ENCODE measurements at places on chromosomes 2 and 18.

DNA sequence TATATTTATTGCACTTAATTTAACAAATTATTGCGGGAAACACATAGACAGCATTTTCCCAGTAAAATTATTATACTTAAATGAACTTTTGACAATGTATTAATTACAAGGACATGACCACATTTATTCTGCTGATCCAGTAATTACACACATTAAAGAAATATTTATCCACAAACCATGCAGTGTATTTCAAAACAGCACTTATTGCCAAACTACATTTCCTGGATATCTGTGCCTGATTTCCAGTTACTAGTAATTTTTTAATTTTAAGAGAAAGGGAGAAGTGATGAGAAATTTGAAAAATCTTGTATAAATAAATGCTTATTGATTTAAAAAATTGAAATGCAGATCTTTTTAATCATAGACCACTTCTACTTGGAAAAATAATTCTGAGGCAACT lies 1458.7 kb upstream of the ACVR2A start:
- DNase-seq, result peak; percentile 14

DNA sequence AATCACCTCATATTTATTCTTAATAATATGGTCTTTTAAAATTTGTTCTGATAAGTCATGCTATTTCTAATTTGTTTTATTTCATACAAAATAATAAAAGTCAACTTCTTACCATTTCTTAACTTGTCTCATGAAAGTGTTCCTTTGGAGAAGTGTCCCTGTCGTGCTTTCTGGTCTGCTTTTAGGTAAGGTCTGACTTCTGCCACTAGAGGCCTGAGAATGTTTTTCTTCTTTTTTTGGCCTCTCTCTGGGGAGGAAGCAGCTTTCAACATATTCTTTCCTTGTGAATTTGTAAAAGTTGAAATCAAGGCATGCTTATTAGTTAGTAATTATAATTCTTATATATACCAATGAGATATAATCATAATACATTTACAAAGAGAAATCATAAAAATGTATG lies 39.4 kb downstream of the MAP2 start:
- no peak for DNase-seq

DNA sequence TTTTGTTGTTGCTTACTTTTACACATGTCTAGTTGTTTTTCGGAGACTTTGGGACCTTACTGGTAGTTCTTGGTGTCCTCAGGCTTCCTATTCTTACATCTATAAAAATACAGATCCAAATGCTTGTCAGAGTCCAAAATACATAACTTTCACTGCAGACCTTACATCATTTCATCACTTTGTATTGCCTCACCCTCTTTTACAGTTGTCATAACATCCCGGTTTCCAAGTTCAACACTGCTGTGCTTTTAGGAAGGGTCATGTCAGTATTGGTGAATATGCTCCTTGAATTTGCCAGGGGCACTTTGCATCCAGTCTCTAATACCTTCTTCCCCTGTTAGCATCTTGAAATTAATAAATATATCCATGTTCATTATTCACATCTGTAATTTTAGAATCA lies 518.2 kb upstream of the RAB12 start:
- DNase-seq, result no peak

DNA sequence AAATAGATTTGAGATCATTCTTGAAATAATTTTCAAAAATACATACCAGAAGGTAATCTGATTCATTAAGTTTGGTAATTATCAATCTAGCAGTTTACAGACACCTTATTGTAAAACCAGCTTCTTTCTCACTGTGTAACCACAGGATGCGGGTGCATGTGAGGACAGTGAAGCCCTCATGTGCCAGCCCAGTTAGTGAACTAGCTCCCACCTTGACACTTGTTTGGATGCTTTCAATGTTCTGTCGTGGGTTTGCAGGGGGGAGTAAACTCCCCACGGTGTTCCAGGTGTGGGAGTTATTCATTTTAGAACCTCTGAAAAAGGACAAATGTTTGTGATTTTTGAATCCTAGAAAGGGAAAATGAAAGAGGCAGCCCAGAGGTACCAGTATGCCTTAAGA lies 59.0 kb downstream of the WDSUB1 start:
- DNase-seq, result no peak

- DNase-seq, result no peak
Observed at GRCh38 chr18:2258954-2259353, 312.4 kb downstream of the METTL4 start.

DNA sequence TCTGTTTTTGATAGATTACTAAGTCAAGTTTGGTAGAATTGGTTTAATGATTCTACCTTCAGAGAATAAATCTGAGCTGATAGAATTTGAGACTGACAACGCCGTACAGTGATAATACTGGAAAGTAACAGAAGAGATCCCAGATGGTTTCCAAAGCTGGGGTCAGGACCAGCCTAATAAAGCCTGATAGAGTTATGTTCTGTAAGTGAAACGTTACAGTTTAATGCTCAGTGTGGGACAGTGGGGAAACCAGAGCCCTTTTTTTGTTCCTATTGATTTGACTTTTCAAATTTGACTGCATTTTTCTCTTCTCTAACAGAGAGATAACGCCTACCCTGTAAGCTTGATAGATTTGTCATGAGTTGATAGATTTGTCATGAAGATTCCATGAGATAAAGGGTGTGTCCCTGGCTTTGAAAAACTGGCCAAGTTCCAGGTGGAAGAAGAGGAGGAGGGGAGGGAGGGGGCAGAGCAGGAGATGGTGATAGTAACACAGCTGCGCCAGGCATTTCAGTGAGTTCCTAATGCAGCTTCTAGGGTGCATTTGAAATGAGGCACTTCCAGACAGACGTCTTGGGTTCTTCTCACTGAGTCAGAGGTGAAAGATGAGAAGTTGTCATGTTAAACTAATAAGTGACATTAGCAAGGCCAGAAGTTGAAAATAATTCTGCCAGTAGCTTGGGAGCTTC lies 65.1 kb downstream of the CERS6 start:
- DNase-seq, result peak; percentile 28

DNA sequence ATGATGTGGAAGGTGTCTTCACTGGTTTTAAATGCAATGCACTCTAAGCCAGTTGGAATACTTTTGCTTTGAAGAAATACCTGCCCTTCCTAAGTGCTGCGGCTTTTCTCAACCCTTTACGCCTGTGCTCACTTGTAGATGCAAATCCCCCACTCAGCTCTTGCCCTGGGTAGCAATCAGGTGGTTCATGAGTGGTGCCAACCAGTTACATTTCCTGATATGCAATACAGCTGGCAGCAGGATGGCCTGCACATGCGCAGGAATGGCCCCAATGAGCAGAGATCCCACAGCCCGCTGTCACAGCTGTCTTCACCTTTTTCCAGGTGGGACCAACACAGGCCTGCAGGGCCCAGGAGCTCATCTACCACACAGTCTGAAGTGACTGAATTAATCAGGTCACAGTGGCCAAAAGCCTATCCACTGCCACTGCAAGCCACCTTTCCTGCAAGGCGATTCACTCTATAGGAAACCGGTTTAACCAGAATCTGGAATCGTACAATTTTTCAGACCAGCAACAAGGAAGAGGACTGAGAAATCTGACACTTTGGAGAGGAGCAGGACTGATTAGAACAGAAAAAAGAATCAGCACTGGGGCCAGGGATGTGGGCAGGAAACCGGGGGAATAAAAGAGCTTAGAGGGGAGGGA lies 247.8 kb downstream of the MYT1L start:
- DNase-seq, result no peak

GRCh38 chr2:66456183-66457041 lies 21.5 kb downstream of the MEIS1 start:
- DNase-seq, result no peak

- no peak for DNase-seq
Observed at GRCh38 chr2:1847846-1848598, 103.7 kb upstream of the PXDN start.

GRCh38 chr2:172931256-172931894 lies 144.3 kb upstream of the MAP3K20 start:
- DNase-seq, result peak; percentile 88

DNA sequence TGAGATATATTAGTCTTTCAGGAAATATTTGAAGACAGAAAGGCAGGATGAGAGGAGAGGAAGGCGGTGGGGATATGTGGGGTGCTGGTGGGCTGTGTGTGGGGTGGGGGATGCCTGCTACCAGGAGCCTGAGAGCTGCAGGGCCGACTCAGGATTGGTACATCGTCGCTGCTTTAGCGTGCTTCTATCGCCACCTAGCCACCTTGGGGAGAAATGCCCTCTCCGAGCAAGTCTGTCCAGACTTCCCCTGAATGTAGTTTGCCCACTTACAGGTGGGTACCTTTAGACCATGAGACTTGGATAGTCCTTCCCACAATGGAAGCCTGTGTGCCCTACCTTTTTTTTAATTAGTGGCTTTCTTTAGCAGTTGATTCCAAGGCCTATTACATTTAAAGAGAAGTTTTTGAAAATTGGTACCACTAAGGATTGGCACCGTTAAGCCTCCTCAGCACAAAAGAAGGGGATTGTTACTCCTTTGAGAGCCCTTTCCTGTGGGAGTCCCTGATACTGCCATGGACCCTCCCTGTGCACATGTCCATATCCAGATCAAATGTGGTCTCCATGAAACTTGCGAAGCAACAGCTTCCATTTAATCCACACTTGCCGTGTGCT lies 114.1 kb upstream of the NDUFV2 start:
- DNase-seq, result peak; percentile 59

- DNase-seq, result no peak
Observed at GRCh38 chr2:161870401-161870930, 203.5 kb downstream of the DPP4 start.

GRCh38 chr2:9300829-9301453 lies 94.3 kb downstream of the ASAP2 start:
- DNase-seq, result no peak

GRCh38 chr2:183495079-183495478 lies 370.8 kb downstream of the NUP35 start:
- no peak for DNase-seq

DNA sequence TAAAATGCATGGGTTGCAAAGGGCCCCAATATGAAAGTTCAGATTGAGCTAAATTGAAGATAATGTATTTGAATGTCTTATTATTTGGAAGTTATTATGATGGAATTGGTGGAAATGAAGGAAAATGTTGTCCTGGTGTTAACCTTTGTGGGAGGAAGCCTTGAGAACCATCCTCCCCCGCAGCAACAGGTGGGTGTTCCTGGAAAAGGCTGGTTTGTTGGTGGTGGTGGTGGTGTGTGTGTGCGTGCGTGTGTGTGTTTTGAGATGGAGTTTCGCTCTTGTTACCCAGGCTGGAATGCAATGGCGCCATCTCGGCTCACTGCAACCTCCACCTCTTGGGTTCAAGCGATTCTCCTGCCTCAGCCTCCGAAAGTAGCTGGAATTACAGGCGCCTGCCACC lies 36.2 kb downstream of the CHRNA1 start:
- no peak for DNase-seq

GRCh38 chr18:32759611-32760167 lies 13.1 kb downstream of the KLHL14 start:
- no peak for DNase-seq

DNA sequence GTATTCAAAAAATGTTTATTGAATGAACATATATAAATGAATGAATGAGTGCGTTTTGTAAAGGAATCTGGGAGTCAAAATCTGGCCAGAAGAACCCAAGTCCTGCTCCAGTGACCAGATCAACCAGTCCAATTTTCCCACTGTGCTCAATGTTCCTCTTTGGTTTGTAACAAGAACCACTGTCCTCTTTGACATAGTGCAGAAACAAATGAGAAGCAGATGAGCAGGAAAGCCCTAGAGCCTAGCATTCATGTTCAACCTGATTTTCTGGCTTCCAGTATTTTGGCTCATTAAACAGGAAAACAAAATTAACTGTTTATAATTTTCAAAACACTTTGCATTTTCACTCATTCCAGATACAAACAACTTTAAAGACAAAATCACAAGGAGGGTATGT lies 23.2 kb downstream of the FAM124B start:
- DNase-seq, result no peak

- DNase-seq, result no peak
Observed at GRCh38 chr18:8050616-8051329, 483.7 kb downstream of the PTPRM start.

GRCh38 chr2:27409321-27410073 lies at the start of gene PPM1G:
PPM1G (minus strand) TSS chr2:27409591; CDS start chr2:27409422, 169 bp downstream.
- peak; percentile 88 for DNase-seq

DNA sequence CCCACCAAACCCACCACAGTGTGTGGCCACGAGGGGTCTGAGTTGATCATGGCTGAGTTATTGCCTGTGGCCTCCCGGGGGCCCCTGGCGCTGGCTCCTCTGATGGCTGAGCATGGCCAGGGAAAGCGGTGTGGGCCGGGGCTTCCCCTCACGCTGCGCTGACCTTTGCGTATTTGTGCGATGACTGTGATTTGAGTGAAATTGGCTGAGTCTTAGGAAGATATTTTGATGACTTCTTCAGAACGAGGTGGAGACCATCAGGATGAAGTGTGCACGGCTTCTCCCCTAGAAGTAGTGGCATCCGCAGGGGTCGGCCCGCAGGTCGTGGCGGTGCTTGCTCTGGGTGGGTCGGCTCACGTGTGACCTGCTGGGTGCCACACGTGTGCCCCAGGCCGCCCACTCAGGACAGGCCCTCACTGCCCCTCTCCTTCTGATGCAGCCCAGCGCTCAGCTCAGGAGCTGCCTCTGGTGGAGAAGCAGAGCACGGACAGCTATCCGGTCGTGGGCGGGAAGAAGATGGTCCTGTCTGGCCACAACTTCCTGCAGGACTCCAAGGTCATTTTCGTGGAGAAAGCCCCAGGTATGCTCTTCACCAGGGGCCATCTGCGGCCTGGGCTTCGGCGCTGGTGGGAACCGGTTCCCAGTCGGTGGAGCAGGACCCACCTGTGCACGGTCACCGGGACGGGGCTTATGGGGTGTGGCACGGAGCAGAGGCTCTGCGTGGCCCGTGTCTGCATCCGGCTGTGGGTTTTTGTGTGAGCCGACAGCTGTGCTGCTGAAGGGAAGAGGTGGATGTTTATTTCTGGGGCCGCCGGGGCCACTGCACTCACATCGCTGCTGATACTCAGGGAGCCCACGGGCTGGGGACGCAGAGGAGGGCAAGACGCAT lies 55.8 kb downstream of the NFATC1 start:
- DNase-seq, result no peak

DNA sequence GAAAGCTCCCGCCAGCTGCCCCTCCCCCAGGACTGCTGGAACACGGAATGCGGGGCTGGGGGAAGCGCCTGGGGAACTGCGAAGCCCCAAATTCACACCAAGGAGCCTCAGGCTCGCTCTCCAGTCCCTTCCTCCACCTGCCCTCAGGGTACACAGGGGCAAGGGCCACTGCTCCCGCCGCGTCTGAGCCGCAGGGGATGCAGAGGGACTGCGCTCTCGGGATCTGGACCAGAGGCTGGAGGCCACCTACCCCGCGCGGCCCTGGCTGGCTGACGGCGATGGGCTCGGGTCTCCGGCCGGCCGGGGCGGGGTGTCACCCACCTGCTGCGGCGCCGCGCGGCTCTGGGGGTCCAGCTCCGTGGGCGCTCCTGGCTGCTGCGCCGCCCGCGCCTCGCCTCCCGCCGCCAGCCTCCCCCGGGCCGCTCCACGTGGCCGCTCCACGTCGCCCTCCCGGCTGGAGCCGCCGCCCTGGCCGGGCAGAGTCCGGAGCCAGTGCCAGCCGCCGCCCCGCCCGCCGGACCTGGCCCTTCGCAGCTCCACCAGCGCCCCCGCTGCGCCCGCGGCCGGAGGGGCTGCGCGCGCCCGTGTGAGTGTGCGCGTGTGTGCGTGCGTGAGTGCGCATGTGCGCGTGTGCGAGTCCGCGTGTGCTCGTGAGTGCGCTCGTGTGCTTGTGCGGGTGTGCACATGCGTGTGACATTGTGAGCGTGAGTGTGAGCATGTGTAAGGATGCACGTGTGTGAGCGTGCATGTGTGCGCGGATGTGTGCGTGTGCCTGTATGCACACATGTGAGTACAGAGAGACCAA lies at the start of gene CGREF1:
Gene CGREF1 (minus strand): TSS at position 604 of the 805 bp plus-strand sequence. CDS start 14,762 bp downstream, outside the sequence.
- no peak for DNase-seq

GRCh38 chr2:137659616-137660015 lies 304.7 kb upstream of the HNMT start:
- DNase-seq, result no peak

- no peak for DNase-seq
Observed at GRCh38 chr2:53942280-53942679, 28.5 kb downstream of the PSME4 start.

Measured in fibroblast of lung (primary cell).